ENCODE measurements at places on chromosomes 5 and 9.

GRCh38 chr5:83343299-83343698, 128.2 kb upstream of the VCAN start:
- no peak for DNase-seq

GRCh38 chr5:78399116-78399515, 38.7 kb downstream of the SCAMP1 start:
- DNase-seq = no peak

- no peak for DNase-seq
Observed at GRCh38 chr5:121975294-121975693, 13.5 kb downstream of the SRFBP1 start.

DNA sequence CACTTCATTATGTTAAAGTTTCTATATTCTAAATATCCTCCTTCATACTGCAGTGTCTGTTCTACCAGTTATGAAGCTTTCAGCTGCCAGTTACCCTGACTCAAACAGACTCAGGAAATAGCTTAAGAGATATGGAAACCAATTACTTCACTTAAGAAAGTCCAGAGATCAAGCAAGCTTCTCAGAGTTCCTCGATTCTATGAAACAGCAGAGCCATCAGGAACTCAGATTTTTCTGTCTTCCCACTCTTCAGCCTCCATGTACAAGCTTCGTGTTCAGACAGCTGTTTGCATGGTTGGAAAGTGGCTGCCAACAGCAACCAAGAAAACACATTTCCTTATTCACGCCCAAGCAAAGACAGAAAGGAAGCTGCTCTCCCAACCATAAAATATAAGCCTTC, 216.1 kb downstream of the ACTL7B start:
- no peak for DNase-seq

DNA sequence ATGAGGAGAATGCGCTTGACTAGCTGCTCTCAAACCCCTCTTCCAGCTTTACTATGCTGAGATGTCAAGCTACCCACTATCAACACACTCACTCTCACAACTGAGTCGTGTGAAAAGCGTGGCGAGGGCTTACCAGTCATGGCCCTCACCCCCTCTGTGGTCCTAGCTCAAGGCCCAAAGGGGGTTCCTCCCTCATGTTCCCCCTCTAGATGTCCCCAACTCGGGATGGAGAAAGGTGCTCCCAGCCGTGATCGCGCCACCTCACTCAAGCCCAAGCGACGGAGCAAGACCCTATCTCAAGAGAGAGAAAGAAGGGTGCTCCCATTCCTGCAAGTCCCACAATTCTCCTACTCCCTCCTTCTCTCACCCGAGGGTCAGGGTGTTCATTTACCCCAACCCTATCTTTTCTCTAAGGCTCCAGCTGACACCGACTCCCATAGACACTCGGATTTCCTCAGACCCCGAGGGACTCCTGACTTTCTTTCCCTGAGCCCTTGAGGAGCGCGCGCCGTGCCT, 559 bp downstream of the SLC38A9 start:
- no peak for DNase-seq

GRCh38 chr5:14778792-14779070, 92.8 kb downstream of the ANKH start:
- DNase-seq = no peak

- no peak for DNase-seq
Observed at GRCh38 chr9:97975376-97975775, 7.8 kb upstream of the ANP32B start.

DNA sequence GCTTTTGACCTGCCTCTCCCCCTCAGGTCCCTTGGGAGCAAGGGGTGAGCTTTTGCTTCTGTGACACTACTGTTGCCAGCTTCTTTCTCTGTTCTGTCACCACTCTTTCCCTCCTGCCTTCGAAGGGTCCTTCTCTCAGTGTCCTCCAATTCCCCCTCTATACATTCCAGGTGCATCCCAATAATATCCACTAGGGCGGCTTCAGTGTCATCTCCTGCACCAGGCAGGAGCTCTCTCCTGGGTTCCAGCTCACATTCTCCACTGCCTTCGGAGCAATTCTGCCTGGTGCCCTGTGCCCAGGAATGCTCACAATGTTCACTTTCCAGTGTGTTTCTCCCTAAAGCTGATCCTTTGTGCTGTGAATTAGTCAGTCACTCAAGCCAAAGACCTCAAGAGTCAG, 83.9 kb upstream of the CXCL14 start:
- DNase-seq = no peak

DNA sequence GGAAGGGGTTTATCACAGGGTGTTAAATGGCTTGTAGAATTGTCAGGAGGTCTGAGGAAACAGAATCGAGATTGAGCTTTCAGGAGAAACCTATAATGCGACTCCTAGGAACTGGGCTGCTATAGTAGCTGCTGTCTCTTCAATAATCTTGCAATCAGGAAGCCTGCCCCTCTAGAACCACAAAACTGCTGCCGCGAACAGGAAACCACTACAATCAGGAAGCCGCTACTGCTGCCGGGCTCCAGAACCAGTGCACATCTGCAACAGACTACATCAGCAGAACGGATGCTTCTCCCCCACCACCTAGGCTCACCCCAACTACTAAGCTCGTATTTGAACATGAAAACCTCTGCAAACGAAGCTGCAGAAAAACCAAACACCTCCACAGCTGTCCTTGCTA, 31.6 kb downstream of the TNFSF8 start:
- DNase-seq = no peak

GRCh38 chr5:96609369-96609768, 52.8 kb upstream of the CAST start:
- no peak for DNase-seq

DNA sequence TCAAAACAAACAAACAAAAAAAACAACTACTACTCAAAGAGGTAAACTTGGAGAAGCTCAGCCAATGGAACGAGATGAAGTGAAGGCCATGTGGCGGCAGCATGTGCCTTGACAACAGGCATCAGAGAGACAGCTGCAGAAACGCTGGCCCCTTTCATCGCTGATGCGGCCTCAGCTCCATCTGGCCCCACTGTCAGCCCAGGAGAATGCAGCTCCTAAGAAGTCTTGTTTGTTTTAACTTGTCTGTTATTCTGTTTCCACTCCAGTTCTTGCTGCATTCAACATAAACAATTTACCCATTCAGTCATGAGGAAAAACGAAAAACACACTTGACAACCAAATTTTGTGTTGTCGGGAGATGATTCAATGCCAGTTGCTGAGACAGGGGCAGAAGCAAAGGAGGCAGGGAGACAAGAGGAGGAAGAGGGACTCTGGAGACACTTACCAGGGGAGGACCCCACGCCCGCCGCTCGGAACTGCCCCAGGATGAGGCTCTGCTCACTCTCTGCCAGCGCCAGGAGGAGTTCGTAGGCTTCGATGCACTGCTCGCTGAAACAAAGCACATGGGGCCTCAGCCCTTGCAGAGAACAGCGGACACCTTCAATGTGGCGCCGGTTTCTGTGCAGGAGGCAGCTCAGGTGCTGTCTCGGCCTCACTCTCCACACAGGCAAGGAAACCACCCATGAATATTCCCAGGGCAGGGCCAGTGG, 91.2 kb downstream of the DCP2 start:
- DNase-seq = no peak

GRCh38 chr5:124157320-124157719, 589.1 kb downstream of the ZNF608 start:
- no peak for DNase-seq

DNA sequence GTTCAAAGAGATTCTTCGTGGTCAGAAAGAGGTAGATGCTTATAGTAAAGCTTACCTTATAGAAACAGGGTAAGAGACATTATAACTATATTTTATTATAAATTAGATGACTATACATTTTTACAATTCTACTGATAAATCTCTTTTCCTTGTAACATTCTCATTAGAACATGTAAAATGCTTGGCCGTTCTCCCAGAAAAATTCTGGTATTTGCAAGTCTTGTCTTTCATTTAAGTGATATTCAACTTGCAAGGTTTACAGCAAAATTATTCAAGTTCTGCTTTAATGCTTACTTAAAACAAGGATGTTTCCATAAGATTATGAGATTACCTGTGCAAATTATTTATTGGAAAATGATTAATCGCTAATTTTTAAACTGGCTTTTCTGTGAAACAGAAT, 41.3 kb upstream of the CDH18 start:
- no peak for DNase-seq

DNA sequence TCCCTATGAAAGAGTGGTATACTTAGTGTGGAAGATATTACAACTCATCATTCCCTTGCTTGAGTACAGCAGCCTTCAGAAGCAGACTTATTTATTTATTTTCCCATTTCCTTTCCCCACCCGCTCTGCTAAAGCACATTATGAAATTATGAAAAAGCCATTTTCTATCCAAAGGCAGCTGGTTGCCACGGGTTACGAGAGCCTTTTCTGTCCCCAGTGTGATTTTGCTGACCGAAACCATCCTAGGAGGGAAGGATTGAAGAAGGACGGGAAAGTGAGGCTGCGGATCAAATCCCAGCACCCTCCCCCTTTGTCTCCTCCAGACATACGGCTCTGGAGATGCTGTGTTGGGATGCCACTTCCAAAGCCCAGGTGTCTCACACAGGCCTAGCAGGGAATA, 246.9 kb downstream of the TLR4 start:
- DNase-seq = no peak

- DNase-seq = no peak
Observed at GRCh38 chr9:131104016-131104740, 7.8 kb downstream of the AIF1L start.

GRCh38 chr5:138870611-138871010, 4.5 kb downstream of the LRRTM2 start:
- DNase-seq = no peak

DNA sequence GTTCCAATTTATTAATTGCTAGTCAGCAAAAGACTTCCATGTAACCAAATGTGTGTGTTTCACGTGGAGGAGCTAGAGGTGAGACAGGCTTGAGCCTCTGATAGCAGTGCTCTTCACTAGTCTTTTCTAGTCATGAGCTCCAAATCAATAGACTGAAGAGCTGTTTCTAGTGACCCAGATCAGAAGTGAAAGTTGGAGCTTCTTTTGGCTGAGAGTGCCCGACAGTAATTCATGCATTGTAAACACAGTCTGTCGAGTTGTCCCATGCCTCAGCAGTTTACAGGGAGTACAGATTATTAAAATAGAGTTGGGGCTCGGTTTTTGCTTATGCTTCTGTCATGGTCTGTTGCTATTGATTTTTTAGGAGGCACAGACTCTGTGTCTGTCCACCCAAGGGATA, 793.1 kb downstream of the DTWD2 start:
- no peak for DNase-seq

DNA sequence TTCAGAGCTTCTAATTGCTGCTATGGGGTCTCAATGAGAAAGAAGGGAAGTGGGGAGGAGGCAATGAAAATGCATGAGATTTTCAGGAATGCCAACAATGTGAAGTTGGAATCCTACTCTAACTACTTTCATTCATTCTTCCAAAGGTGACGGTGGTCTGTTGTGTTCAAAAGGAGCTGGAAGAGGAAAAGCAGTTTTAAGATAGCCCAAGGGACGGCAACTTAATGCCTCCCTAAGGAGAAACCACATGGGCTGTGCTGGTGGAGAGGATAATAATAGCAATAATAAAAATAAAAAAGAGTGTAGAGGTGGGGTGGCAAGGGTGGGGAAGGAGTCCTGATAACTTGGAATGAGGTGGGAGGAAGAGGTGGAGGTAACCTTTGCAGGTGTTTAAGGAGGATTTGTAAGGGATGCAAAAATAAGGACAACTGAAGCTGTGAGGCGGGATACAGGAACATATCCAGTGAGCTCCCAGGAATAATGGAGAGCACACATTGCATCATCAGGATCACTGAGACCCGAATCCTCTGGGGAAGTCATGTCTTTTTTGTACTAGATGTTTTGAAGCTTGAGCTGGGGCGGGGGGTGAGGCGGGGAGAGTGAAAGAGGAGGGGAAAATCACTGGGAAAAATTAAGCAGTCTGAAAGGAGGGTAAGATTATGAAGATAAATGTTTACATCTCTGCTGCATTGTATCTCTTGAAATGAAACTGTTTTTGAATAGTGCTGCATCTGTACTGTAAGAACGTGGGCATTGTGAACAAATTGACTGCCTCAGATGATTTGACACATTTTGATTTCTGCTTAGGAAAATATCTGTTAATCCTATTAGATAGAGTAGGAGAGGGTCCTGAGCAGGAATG, 120.1 kb upstream of the TMEM161B start:
- DNase-seq = no peak

GRCh38 chr5:128572051-128572929, 34.2 kb upstream of the FBN2 start:
- no peak for DNase-seq

DNA sequence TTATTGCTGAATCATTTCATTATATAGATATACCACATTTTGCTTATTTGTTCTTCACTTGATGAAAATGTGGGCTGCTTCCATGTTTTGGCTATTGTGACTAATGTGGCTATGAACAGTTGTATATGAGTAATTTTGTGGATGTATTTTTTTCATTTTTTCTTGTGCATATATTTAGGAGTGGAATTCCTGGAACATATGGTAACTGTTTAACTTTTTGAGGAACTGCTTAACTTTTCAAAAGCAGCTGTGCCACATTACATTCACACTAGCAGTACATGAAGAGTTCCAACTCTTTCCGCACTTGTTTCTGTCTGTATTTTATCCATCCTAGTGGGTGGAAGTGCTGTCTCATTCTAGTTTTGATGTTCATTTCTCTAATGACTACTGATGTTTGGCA, 67.8 kb downstream of the JAK2 start:
- no peak for DNase-seq

DNA sequence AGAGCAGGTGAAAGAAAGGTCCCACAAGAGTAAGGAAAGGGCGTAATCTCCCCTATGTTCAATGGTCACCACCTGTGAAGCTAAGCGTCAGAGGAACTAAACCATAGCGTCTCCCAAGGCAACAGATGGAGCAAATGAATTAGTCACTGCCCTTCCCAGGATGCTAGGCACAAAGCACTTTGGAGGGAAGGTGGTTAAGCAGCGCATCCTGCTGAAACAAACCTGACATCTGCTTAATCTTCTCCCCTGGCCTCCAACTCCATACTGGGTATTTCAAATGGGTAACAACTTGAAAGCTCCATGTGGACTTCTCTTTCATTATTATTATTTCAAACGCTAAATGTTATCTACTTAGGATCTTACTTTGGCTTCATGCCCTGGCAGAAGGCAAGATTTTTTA, 227.3 kb downstream of the MLLT3 start:
- no peak for DNase-seq

DNA sequence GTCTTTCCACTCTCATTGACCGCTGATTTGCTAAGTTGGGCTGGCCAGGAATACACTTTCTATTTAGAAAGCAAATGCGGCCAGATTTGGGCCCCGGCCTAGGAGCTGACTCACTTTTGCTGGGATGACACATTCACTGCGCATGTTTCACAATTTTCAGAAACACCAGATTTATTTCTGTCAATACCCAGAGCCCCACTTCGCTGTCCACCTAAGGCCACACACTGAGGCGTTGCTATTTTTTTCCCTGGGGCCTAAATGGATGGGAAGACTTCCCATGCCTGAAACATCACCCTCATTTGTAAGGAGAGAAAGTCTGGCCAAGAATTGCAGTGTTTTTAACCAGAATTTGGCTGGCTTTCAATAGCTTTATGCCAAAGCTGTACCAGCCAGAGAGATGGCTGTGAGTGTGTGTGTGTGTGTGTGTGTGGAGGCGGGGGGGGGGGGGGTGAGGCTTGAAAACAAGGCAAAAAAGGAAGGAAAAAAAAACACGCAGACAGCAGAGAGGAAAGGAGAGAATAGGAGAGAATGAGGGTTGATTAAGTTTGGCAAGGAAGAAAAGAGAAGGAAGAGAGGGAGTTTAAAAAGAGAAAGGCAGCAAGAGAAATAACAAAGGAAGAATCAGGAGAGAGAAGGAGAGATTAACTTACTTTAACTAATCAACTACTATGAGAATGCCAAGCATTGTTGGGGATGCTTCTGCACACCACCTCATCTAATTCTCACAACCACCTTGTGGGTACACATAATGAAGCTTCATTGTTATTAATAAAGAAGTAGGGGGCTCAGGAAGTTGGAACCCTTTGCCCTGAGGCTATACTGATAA, 261.4 kb upstream of the KLF4 start:
- DNase-seq = no peak

All from NCI-H1092 treated with DMSO at 0.1 percent for 48 hours (cell line).